ENCODE measurements at places on chromosomes 11 and 22.

DNA sequence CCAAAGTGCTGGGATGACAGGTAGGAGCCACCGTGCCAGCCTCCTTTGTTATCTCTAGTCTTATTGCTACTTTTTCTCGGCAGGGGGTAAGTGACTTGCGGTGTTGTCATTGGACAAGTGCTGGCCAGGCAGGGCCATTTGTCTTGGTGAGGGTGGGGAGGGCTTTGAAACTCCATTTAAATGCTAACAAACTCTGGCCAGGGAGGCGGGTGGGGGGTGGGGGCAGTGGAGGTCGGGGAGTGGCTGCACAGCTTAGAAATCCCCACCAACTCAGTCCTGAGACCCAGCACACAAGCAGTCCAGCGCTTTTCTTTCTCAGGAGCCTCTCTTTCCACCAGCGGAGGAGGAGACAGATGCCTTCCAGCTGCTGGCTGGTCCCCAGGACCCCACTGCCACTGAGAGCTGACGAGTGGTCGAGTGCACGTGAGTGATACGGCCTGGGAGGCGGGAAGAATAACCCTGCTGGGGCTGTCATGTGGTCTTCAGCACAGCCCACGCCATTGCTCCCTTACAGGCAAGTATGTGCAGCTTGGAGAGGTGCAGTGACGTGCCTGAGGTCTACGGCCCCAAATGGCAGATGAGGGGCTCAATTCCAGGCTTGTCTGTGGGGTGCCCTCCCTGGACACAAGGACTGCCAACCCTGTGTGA, 24.2 kb upstream of the OSBPL5 start:
- no peak for DNase-seq

GRCh38 chr11:16512198-16512898, 156.0 kb upstream of the SOX6 start:
- DNase-seq, result no peak

GRCh38 chr11:119187123-119187892, 2.0 kb downstream of the NHERF4 start:
- no peak for DNase-seq

- DNase-seq, result no peak
These were observed 53.0 kb downstream of the KREMEN1 start for GRCh38 chr22:29125844-29126243.

DNA sequence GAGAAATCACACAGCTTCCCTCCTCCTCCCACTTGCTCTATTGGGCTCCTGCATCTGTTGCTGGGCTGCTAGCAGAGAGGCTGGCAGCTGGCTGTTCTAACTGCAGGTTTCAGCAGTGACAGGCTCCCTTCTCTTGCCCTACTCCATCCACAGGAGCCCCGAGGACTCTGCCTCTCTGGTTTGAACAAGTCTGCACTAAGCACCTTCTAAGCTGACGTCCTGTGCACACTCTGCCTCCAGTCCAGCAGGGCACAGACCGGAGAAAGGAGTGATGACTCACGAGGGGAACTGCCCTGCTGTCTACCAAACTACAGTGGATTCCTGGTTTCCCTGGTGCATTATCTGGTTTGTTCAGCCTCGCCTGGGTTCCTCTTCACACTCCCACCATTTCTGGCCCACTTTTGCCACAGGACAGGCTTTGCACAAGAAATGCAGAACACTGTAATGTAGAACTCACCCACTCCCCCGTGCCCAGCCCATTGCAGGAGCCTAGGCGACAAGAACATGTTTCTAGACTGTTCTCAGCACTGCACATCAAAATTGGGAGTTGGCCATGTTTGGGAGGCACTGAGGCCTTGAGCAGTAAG, 26.0 kb downstream of the IL10RA start:
- no peak for DNase-seq

DNA sequence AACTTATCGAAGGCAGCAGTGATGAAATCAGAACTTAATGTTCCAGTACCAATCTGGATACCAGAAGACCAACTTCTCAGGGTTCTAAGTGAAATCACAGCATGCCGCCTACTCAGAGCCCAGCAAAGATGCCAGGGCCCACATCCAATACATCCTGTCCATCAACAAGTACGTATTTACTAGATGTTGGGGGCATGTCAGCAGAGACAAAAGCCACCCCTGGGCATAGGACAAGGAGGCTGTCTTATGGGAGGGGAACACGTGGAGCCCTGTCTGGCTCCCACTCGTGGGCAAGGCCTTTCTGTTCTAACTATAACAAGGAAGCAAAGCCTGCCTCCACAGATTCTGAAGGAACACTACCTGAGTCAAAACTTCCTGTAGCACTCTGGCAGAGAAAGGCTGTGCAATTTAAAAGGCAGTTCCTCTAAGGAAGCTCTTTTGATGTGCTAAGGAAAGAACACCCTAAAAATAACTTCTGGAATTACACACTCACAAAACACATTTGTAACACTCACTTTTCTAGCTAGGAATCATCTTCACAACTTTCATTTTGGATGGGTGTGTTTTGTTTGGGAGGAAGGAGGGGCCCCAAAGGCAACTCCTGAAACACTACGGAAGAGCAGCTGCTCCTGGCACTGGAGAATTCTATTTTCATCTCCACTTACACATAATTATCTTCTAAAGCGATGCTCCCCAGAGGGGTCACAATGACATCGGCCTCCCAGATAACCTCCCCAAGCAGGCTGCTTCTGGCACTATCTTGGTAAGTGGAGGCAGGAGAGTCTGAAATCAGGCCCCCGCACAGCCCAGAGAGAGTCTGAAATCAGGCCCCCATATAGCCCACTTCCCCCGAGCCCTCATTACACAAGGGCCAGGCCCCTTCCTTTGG, 14.2 kb downstream of the SMCO4 start:
- DNase-seq, result no peak

DNA sequence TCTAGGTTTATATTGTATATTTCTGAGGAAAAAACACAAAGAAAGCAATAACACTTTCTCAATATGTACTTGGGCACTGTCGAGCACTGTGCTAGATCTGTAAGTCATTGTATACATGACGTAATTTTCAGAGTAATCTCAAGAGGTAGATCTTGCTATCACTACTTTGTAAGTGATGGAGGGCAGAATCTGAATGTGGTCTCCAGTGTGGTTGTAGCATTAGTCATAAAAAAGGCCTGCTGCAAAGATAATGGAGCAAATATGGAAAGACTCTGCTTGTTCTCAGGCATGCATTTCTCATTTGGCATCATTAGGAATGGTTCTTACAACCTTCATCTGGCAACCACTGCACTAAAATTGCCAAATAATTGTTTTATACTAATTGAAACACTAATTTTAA, 419.8 kb upstream of the CCDC179 start:
- DNase-seq, result no peak

- no peak for DNase-seq
These were observed 14.3 kb downstream of the ADORA2A start for GRCh38 chr22:24441406-24442351.

DNA sequence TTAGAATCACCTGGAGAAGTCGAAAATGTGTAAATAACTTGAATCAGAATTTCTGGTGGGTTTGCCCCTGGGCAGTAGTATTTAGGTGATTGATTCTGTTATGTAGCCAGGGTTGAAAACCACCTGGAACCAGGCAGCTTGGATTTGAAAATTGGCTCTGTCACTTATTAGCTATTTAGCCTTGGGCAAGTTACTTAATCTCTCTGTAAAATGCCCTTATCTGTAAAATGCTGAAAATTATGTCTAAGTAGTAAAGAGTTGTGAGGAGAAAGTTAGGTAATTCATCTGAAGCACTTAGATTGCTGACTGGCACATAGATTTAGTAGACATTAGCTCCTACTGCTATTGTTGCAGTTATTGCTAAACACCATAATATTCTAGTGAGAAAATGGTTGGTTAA, 49.3 kb downstream of the PPME1 start:
- DNase-seq, result no peak

DNA sequence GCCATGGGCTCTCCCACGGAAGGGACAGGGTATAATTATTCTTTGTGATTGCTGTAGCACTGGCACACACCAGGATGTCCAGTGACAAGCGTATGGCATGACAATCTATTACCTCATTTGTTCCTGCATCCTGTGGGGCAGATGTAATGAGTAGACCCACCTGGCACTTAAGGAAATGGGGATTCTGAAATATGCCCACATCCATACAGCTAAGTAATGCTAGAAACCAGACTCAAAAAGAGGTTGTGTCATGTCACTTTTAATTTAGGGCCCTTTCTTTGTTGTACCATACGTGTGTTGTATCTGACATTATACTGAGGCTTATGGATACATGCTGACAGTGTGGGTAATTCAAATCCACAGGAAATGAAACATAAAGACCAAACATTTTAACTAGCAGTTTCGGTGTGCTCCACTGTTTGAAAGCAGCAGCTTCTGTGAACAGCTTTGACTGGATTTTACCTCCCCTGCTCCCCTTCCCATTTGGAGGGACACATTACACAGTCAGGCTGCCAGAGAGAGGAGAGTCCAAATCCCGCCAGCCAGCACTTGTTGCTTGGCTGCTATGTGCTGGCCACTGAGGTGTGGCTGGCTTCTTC, 21.2 kb downstream of the GRAMD1B start:
- no peak for DNase-seq

DNA sequence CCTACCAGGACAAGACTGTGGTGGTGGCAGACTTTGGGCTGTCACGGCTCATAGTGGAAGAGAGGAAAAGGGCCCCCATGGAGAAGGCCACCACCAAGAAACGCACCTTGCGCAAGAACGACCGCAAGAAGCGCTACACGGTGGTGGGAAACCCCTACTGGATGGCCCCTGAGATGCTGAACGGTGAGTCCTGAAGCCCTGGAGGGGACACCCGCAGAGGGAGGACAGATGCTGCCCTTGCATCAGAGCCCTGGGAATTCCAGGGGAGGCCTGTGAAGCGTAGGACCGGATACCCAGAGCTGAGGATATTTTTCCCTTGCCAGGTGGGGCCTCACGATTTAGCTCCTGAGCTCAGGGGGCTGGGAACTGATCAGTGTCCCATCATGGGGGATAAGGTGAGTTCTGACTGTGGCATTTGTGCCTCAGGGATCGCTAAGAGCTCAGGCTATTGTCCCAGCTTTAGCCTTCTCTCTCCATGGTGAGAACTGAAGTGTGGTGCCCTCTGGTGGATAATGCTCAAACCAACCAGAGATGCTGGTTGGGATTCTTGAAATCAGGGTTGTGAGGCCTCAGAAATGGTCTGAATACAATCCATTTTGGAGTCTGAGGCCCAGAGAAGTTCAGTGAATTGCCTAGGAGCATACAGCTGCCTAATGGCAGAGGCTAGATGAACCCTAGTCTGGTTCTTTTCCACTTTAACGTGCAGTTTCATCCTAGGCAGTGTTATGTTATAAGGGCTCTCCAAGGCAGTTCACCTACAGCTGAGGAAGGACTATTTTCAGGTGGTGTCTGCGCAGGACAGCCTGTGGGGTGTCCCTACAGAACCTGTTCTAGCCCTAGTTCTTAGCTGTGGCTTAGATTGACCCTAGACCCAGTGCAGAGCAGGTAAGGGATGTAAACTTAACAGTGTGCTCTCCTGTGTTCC, 19.5 kb downstream of the PIK3IP1 start:
- peak; percentile 22 for DNase-seq

GRCh38 chr11:76103460-76103859, 102.8 kb downstream of the WNT11 start:
- DNase-seq, result no peak

GRCh38 chr11:88357323-88358039, 19.9 kb upstream of the CTSC start:
- no peak for DNase-seq

- no peak for DNase-seq
These were observed 13.8 kb upstream of the AIFM3 start for GRCh38 chr22:20953342-20953608.

DNA sequence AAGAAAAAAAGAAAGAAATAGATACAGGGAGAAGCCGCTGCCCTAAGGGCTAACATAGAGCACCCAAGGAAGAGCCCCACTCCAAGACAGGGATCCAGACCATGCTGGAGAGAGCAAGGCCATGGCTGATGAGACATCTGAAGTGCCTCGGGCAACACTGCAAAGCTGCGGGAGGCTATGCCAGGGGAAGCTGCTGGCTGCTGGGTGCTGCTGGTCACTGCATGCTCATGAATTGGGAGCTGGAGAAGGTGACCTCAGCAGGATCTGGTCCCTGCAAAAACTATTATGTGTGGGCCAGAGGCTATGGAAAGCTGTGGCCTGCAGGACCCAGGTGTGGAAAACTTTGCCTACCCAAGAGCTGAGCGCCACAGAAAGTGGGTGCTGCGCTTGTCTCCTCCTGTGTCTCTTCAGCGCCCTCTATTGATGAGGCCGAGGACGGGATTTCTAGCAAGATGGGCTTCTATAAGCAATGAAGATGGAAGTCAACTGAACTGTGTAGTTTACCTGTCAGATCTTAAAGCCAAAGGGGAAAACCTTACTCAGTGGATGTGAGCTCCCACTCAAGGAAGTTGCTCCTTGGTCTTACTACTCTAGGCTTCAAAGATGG, 17.3 kb upstream of the SLC29A2 start:
- DNase-seq, result peak; percentile 44

GRCh38 chr11:42972741-42973140, 339.1 kb upstream of the API5 start:
- no peak for DNase-seq

- no peak for DNase-seq
These were observed 946.0 kb downstream of the FAM181B start for GRCh38 chr11:81787584-81788049.

GRCh38 chr11:73969091-73969490, 13.6 kb downstream of the UCP2 start:
- DNase-seq, result no peak

DNA sequence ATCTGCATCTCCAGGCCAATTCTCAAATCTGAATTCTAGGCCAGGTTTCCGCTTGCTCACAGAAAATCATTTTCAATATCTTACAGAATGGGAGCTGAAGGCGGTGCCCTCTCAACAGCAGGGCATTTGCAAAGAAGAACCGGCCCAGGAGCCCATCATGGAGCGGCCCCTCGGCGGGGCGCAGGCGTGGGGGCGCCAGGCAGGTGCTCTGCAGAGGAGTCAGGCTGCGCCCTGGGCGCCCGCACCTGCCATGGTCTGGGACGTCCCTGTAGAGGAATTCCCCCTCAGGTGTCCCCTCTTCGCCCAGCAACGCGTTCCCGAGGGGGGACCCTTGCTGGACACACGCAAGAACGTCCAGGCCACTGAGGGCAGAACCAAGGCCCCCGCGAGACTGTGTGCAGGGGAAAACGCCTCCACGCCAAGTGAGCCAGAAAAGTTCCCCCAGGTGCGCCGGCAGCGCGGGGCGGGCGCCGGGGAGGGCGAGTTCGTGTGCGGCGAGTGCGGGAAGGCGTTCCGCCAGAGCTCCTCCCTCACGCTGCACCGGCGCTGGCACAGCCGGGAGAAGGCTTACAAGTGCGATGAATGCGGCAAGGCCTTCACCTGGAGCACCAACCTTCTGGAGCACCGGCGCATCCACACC, 11.5 kb downstream of the ZNF74 start:
- no peak for DNase-seq

GRCh38 chr22:39926753-39927152, 25.9 kb downstream of the GRAP2 start:
- DNase-seq, result no peak

GRCh38 chr11:2789331-2789730, 89.5 kb upstream of the KCNQ1OT1 start:
- no peak for DNase-seq

- no peak for DNase-seq
These were observed 85.9 kb downstream of the BUD13 start for GRCh38 chr11:116686866-116687265.

GRCh38 chr11:132337819-132338416, 967.5 kb downstream of the NTM start:
- DNase-seq, result no peak
